ENCODE measurements at places on chromosomes 5 and 9.
A peak's percentile ranks its signal among the peaks of the same experiment; 100 is the strongest.

DNA sequence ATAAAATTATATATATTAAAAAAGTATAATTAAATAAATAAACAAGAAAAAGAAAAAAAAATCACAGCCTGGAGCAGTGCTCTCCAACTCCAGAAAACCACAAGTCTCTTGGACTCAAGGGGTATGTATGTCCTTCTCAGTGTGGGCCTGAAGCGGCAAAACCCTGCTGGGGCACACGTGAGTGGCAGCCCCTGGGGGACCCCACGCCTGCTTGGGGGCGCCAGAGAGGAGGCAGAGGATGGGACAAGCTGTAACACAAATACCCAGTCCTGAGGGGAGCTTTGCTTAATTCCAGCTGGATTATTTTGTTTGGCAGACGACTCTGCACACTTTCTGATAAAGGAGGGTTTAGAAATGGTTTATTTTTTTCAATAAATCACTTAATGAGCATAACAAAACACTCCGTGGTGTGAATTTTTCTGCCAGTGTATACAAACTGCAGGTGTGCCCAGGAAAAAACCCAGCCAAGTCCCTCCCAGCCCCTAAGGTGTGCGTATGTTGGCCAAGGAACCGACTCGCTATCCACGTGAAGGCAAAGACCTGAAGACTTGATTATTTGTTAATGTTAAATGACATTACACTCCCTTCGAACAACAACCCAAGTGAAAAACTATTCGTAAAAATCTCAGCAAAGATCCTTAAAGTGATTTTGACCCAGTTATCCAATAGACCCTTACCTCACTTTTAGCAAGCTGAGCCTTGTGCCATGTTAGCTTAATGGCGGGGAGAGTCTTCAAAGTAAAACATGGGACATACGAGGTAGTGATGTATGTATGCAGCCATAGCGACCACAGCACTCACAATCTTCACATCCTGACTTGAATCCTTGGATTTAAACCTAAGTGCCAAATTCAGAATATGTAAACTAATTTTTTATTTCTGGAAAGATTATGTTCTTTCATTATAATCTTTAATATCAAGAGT, 32.9 kb downstream of the ANKH start:
- peaks cover 14% of the 10 kb centered on the region for H3K4me1 ChIP-seq
- H3K4me3 ChIP-seq = no peak overlapping the region
- no peaks in the 10 kb centered on the region for H3K36me3 ChIP-seq
- no peaks in the 10 kb centered on the region for H3K27me3 ChIP-seq
- no peak overlapping the region for H3K27ac ChIP-seq
- no peak for ATAC-seq

GRCh38 chr9:121055642-121056143, 5.6 kb upstream of the C5 start:
- H3K36me3 ChIP-seq = peaks cover 20% of the 10 kb centered on the region
- H3K4me3 ChIP-seq = no peak overlapping the region
- H3K27me3 ChIP-seq = no peaks in the 10 kb centered on the region
- no peak for ATAC-seq
- H3K4me1 ChIP-seq = no peaks in the 10 kb centered on the region

DNA sequence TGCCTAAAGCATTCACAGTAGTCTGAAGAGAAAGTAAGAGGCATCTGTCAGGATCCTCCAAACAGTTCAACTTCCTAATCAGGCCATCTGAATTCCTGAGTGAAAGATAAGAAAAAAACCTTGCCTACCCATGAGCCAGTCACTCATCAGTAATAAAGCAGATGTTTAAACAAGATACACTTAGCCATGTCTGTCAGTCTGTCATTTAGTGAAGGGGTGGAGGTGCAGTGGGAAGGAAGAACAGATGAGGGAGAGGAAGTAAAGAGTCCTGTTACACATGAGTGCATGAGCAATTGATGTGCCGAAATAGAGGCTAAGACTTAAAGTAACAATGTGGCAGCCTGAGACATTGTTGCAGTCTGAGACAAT, 29.9 kb upstream of the DMRTA1 start:
- H3K36me3 ChIP-seq = no peaks in the 10 kb centered on the region
- H3K4me3 ChIP-seq = no peak overlapping the region
- no peaks in the 10 kb centered on the region for H3K27me3 ChIP-seq
- ATAC-seq = no peak

DNA sequence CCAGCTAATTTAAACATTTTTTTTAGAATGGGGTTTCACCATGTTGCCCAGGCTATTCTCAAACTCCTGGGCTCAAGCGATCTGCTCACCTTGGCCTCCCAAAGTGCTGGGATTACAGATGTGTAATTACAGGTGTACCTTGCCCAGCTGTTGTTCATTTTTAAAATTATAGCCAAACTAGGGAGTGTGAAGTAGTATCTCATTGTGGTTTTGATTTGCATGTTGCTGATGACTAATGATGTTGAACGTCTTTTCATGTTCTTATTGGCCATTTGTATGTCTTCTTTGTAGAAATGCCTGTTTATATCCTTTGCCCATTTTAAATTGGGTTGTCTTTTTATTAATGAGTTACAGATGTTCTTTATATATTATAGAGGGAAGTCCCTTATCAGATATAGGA, 31.5 kb downstream of the EHMT1 start:
- peaks cover 60% of the 10 kb centered on the region for H3K4me1 ChIP-seq
- no peaks in the 10 kb centered on the region for H3K27me3 ChIP-seq
- H3K27ac ChIP-seq = no peak overlapping the region
- H3K4me3 ChIP-seq = no peak overlapping the region
- no peak for ATAC-seq
- H3K36me3 ChIP-seq = peaks cover 55% of the 10 kb centered on the region

GRCh38 chr9:88988796-88989641, 2.2 kb upstream of the S1PR3 start:
- H3K27ac ChIP-seq = no peak overlapping the region
- ATAC-seq = peak; percentile 73
- H3K4me3 ChIP-seq = no peak overlapping the region
- H3K4me1 ChIP-seq = peaks cover 14% of the 10 kb centered on the region
- H3K36me3 ChIP-seq = no peaks in the 10 kb centered on the region

DNA sequence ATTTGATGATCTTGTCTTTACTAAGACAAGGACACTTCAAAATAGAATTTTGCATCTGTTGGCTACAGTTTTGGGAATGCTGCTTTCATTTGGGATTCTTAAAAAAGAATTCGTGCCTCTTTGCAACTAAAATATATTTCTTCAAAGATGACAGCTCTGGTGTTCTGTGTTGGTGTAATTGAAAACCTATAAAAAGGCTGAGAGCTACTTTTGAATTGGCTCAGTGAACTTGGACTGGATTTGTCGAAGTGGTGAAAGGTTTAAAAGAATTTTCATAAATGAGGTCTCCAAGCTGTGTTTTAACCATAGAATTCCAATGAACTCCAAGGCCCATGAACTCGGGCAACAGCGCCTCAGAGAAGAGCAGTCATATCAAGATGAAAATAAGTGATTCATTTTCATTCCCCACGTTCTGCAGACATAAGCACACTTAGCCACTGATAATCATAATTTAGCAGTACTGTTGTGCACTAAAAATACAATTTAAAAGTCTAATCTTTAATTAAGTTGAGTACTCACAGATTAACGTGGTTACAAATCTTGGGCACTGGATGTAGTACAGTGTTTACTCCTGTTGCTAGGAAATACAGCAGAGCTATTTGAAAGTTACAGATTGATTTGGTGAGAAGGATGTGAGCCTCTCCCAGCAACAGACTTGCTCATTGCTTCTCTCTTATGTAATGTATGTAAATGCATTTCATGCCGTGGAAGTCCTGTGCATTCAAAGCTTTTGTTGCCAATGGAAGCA, 10.9 kb downstream of the SNCAIP start:
- peaks cover 9% of the 10 kb centered on the region for H3K27me3 ChIP-seq
- H3K4me3 ChIP-seq = no peak overlapping the region
- H3K36me3 ChIP-seq = no peaks in the 10 kb centered on the region
- ATAC-seq = no peak
- H3K27ac ChIP-seq = no peak overlapping the region

DNA sequence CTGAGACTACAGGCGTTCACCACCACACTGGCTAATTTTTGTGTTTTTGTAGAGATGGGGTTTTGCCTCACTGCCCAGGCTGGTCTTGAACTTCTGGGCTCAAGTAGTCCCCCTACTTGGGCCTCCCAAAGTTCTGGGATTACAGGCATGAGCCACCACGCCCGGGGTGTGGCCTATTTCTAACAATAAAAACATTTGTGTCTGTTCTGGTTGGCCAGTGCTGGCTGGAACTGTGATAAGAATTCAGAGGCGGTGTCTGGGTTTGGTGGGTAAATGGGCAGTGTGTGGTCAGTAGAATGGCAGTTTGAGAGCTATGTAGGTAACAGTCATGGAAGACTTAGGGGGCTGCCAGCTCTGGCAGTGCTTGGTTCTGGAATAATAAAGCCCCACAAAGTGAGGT, 46.9 kb upstream of the SYNPO start:
- H3K27me3 ChIP-seq = peaks cover 11% of the 10 kb centered on the region
- peaks cover 19% of the 10 kb centered on the region for H3K4me1 ChIP-seq
- ATAC-seq = no peak
- H3K36me3 ChIP-seq = no peaks in the 10 kb centered on the region

GRCh38 chr9:125784286-125785049, 37.3 kb downstream of the PBX3 start:
- ATAC-seq = no peak
- no peak overlapping the region for H3K4me3 ChIP-seq
- no peaks in the 10 kb centered on the region for H3K27me3 ChIP-seq
- peaks cover 59% of the 10 kb centered on the region for H3K36me3 ChIP-seq

GRCh38 chr5:20528471-20528870, 540.5 kb upstream of the CDH18 start:
- no peak overlapping the region for H3K27ac ChIP-seq
- no peaks in the 10 kb centered on the region for H3K27me3 ChIP-seq
- no peak for ATAC-seq
- H3K4me3 ChIP-seq = no peak overlapping the region
- no peaks in the 10 kb centered on the region for H3K4me1 ChIP-seq

- H3K27me3 ChIP-seq = no peaks in the 10 kb centered on the region
- ATAC-seq = no peak
- peak overlapping the region; percentile 84 for H3K4me3 ChIP-seq
- H3K36me3 ChIP-seq = no peaks in the 10 kb centered on the region
Measured at GRCh38 chr5:154753792-154754191, 1.4 kb upstream of the LARP1 start.

DNA sequence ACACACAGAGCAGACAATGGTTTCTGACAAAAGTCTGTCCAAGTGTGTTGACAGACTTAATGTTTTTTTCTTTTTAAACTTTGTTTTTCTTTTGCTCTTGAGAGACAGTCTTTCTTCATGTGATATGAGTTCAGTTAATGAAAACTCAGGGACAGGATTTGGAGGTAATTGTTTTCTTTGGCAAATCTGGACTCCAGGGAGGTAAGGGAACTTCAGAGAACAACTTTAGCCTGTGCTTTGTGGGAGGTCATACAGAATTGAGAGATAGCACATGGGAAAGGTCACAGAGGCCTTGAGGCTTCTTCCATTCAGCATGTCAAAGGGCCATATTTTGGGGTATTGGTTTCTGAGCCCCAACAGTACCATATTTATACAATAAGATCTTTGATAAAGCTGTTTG, 9.3 kb downstream of the C9orf153 start:
- H3K27me3 ChIP-seq = peaks cover 14% of the 10 kb centered on the region
- H3K36me3 ChIP-seq = no peaks in the 10 kb centered on the region
- H3K27ac ChIP-seq = no peak overlapping the region
- H3K4me3 ChIP-seq = no peak overlapping the region

DNA sequence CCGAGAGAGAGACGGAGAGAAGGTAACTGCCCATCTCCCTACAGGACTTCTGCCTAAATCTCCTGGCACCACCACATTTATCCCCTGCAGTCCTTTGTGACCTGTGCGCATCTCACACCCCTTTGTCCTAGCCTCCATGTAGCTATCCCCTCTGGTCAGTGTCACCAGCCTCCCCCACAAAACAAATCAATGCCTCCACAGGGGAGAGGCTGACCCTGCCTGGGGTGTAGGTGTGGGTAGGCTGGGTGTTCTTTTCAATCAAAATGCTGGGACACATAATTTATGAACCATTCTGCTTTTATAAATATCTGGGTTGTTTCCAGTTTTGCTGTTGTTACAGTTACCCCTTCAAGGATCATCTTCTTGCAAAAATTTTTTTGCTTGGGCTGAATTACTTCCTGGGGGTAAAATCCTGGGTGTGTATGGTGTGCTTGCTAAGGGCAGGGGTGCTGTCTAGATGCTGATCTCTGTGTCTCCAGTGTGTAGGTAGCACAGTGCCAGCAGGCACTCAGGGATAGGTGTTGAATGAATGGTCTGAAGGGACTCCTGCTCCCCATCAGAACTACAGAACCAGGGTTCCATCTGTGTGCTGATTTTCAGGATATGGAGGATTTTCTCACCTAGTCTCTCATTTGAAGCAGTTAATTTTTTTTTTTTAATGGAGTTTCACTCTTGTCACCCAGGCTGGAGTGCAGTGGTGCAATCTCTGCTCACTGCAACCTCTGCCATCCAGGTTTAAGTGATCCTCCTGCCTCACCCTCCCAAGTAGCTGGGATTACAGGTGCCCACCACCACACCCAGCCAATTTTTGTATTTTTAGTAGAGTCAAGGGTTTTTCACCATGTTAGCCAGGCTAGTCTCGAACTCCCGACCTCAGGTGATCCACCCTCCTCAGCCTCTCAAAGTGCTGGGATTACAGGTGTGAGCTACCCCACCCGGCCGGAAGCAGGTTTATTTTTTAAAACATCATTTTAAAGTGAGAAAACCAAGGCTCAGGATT, at the start of gene GARIN3:
GARIN3 (minus strand) TSS at position 51 of the 1,000 bp plus-strand sequence. CDS start 96 bp downstream, outside the sequence.
- H3K4me1 ChIP-seq = peaks cover 13% of the 10 kb centered on the region
- H3K27ac ChIP-seq = no peak within 1 kb of the TSS
- H3K36me3 ChIP-seq = peaks cover 11% of the 10 kb centered on the region

- H3K4me3 ChIP-seq = peak overlapping the region; percentile 57
- H3K4me1 ChIP-seq = peaks cover 84% of the 10 kb centered on the region
- H3K27me3 ChIP-seq = no peaks in the 10 kb centered on the region
- ATAC-seq = peak; percentile 65
Measured at GRCh38 chr9:112032009-112032408, 135.4 kb downstream of the UGCG start.

- no peaks in the 10 kb centered on the region for H3K36me3 ChIP-seq
- no peak overlapping the region for H3K27ac ChIP-seq
- peaks cover 27% of the 10 kb centered on the region for H3K27me3 ChIP-seq
- ATAC-seq = peak; percentile 81
- no peak overlapping the region for H3K4me3 ChIP-seq
- H3K4me1 ChIP-seq = peaks cover 13% of the 10 kb centered on the region
Measured at GRCh38 chr9:27634879-27635278, 61.6 kb upstream of the C9orf72 start.

GRCh38 chr5:98105681-98106080, 667.8 kb upstream of the RGMB start:
- no peak for ATAC-seq
- H3K27me3 ChIP-seq = no peaks in the 10 kb centered on the region

GRCh38 chr9:114769624-114770023, 36.2 kb downstream of the TNFSF15 start:
- H3K27ac ChIP-seq = no peak overlapping the region
- no peaks in the 10 kb centered on the region for H3K27me3 ChIP-seq
- H3K4me1 ChIP-seq = peaks cover 5% of the 10 kb centered on the region
- H3K4me3 ChIP-seq = no peak overlapping the region
- no peaks in the 10 kb centered on the region for H3K36me3 ChIP-seq

GRCh38 chr9:89425024-89425805, 72.7 kb downstream of the SEMA4D start:
- peaks cover 98% of the 10 kb centered on the region for H3K4me1 ChIP-seq
- H3K27ac ChIP-seq = peak overlapping the region; percentile 96
- H3K36me3 ChIP-seq = peaks cover 18% of the 10 kb centered on the region
- H3K4me3 ChIP-seq = peak overlapping the region; percentile 61
- H3K27me3 ChIP-seq = no peaks in the 10 kb centered on the region
